ENCODE measurements at places on chromosomes 6 and 20.

GRCh38 chr6:169793408-169793807 lies 42.0 kb downstream of the ERMARD start:
- no peak for DNase-seq

DNA sequence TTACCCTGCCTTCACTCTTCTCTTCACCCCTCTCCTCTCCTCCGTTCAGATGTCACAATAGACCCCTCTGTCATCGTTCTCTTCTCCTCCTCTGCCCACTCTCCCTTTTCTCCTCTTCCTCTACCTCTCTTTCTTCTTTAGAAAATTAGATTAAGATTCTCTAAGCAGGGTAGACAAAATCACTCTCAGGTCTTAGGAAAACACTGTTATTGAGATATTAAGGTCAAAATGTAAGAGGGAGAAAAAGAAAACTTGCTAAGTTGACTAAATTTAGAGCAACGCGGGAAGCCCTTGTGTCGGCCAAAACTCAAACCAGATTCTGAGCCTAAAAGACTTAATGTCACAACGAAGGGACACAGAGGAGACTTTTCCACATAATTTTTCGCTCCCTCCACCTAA lies 22.1 kb upstream of the ZNF184 start:
- DNase-seq, result no peak

- DNase-seq, result no peak
These were observed 122.4 kb downstream of the RIN2 start for GRCh38 chr20:19880256-19881079.

DNA sequence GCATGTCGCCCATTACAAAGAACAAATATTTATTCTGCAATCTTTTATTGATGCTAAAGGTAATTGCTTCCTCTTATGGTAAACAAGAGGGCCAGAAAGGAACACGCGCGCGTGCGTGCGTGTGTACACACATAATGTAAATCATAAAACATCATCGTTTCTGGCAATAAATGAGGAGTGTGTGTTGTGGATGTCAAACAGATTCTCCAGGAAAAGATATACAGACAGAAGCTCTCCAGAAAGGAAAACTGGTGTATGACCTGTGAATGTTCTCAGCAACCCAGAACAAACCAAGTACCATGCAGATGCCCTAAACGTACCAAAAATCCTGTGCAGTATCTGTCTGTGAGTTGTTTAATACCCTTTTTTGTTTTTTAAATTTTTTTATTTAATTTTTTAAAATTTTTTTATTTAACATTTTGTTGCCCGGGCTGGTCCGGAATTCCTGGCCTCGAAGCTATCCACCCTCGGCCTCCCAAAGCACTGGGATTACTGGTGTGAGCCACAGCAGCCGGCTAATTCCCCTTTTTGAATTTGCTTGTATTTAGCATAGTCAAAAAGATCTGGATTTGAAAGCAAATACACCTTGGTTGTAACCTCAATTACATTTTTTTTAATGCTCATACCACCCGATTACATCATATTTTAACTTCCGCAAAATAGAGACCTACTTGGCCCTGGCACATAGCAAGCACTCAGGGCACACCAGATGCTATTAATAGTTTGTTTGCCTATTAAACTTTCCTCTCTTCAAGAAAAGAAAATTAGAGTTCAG lies 909 bp upstream of the NUDT3 start:
- DNase-seq, result no peak

DNA sequence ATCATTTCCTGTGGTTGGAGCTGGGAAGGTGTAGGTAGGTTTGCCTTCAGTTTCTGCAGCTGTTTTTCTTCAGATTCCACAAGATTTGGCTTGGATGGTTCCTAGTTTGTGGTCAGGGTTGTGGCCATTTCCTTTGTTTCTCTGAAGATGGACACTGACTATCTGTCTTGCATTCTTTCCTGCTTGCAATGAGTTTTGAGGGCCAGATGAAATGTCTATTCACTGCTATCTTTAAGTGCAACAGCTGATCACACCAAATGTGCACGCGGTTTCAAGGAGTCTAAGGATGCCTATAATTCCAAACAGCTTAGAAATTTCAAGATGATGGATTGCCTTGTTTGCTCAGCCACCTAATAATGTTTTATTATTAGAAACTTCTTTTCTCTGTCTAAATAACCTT lies 28.4 kb downstream of the IL20RA start:
- no peak for DNase-seq

Measured in stimulated activated CD4-positive, alpha-beta T cell treated with anti-CD3 and anti-CD28 coated beads, Interleukin-1b, Interleukin-23, amount 100 ng/mL, for 4 hours (primary cell).